SJSA1 (cell line): ENCODE measurements at places on chromosomes 11 and 22. TPM values are rescaled to one million over a fixed set of nuclear protein-coding genes. Genes with fewer than 3 reads are reported as not detected.

The SCGB1A1 gene
- not detected in 2 replicates for total RNA-seq

The BTBD18 gene
- total RNA-seq, result not detected in 2 replicates

The MCAM gene
- total RNA-seq, result 272 and 358 TPM in 2 replicates

The ZFP91 gene
- total RNA-seq, result 68.1 and 83.8 TPM in 2 replicates

The IFITM10 gene
- 0.05 TPM in 1 of 2 replicates, not detected in the other for total RNA-seq

The PGA3 gene
- total RNA-seq, result not detected in 2 replicates

The NUP160 gene
- 31.7 and 47.1 TPM in 2 replicates for total RNA-seq

The THY1 gene
- total RNA-seq, result 7.4 and 51.6 TPM in 2 replicates

The CSRP3 gene
- not detected in 2 replicates for total RNA-seq

The FXYD6 gene
- total RNA-seq, result 0.05 TPM in 1 of 2 replicates, not detected in the other

The MPZL3 gene
- not detected in 2 replicates for total RNA-seq

The SPDYC gene
- not detected in 2 replicates for total RNA-seq

GRCh38 chr11:66289548-66290329 lies 796 bp upstream of the YIF1A start:
- no peak for DNase-seq

DNA sequence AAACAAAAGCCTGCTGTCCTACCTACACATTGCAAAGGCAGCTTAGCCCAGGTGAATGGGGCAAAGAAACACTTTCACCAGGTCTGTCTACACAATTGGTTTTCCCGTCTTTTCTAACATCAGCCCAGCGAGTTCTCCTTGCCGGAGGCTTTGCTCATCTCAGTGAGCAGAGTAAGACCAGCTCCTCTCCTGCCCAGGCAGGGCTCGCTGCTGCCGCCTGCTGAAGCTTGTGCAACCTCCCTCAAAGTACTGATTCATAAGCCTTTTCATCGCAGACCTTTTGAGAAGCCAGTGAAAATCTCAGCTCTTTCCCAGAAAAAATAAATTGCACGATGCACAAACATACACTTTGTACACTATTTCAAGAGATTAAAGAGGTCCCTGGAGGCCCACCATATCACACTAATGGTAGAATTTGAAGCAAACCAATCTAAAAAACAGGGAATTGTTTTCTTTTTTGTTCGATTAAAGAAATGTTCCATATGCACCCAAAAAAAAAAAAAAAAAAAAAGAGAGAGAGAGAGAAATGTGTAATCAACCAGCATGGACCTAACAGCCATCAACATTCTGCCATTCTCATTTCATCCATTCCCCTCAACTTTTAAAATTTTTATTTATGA lies 328.1 kb upstream of the MPPED2 start:
- DNase-seq, result peak; percentile 5

- DNase-seq, result no peak
These were observed 15.4 kb downstream of the DERL3 start for GRCh38 chr22:23823331-23823791.

DNA sequence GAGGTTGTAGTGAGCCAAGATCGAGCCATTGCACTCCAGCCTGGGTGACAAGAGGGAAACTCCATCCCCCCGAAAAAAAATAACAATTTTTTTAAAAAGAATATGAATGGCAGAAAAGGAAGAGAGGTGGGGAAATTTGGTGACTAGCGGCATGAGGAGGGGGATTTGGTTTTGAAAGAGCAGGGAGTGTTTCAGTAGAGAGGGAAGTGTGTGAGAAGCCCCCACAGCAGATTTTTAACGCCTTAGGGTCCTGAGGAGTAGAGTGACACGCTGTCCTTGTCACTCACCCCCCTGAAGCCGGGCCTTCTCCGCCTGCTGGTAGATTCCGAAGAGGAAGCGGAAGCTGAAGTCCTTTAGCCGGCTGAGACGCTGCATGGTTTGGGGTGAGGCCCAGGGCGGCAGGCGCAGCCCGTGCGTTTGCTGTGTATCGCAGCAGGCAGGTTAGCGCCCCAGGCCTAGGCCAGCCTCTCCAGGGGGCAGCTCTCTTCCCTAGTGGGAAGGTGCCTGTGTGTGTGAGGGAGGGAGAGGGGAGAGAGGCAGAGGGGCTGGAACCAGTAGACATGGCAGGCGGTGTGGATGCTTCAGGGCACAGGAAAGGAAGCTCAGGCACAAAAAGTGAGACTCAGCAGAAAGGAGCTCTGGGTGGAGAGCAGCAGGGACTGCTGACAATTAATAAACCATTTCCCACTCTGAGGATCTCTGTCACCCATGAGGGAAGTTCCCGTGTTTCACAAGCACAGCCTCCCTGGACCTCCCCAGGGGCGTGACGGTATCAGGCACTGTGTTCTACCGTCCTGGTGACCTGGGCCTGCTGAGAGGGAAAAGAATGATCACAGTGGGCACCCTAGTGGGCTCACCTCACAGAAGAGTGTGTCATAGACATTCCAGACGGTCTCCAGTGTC lies 3.9 kb downstream of the ACP2 start:
- DNase-seq, result no peak

GRCh38 chr11:131868629-131869507 lies 498.5 kb downstream of the NTM start:
- DNase-seq, result no peak

DNA sequence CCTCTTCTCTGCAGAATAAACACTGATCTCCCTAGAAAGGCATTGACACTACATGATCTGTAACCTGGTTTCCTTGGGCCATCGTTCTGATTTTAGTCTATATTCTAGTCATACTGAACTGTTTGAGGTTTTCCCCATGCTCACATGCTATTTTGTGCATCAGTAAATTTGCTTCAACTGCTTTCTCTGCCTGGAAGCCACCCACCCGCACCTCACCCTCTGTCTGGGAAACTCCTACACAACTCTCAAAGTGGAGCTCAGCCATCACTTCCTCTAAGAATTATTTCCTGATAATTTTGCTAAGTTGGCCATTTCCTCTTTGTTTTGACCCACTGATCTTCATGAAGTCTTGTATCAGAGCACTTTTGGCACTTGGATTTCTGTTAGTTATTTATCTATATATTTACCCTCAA lies 36.1 kb downstream of the MMP20 start:
- no peak for DNase-seq

GRCh38 chr11:2864901-2865300 lies 20.7 kb downstream of the CDKN1C start:
- DNase-seq, result no peak

DNA sequence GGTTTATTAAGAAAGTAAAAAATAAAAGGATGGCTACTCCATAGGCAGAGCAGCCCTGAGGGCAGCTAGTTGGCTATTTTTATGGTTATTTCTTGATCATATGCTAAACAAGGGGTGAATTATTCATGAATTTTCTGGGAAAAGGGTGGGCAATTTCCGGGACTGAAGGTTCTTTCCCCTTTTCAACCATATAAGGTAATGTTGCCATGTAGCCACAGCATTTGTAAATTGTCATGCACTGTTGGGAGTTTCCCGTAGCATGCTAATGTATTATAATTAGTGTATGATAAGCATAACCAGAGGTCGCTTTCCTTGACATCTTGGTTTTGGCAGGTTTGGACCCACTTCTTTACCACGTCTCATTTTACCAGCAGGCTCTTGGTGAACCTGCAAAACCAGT lies 610.4 kb upstream of the B3GAT1 start:
- no peak for DNase-seq

DNA sequence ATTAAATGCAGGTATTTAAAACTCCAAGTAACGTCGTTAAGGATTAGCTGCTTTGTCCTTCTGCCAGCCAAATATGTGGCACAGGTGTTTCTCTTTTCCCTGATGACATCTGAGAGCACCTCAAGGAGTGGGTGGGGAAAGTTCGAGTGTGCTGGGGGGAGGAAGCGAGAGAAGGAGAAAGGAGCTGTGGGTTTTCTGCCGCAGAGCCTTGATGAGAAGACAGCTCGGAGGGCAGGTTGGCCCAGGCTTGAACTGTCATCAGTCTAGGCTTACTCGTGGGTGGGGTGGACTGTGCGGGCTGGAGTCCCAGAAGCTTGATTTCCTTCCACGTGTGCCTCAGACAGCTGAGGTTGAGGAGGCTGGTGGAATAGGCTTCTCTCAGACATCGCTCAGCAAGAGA lies 15.2 kb upstream of the SORL1-AS1 start:
- no peak for DNase-seq

- peak; percentile 42 for DNase-seq
These were observed 7.4 kb upstream of the PMM1 start for GRCh38 chr22:41596776-41597634.

- no peak for DNase-seq
These were observed 67.2 kb downstream of the ADM start for GRCh38 chr11:10371926-10372641.

GRCh38 chr11:121892863-121893262 lies 223.2 kb downstream of the BLID start:
- no peak for DNase-seq

DNA sequence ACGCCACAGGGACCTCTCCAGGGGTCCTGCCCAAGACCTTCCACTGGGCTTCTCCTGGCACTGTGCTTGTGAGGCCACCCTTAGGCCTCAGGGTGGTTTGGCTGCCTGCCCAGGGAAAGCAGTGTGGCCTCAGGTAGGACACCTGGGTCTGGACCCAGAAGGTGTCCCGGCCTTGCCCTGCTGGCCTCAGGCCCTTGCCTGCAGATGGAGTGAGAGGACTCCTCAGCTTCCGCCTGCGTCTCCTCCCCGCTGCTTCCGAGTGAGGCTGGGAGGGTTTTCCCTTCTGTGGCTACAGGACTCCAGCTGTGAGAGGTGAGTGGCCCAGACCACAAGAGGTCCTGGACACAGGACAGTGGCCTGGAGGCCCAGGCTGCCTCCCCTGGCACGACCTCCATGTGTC lies 60.4 kb downstream of the WNT7B start:
- DNase-seq, result no peak

- DNase-seq, result no peak
These were observed 15.6 kb downstream of the SDHAF2 start for GRCh38 chr11:61445516-61445915.

- no peak for DNase-seq
These were observed 13.7 kb downstream of the PPM1F start for GRCh38 chr22:21938906-21939305.

DNA sequence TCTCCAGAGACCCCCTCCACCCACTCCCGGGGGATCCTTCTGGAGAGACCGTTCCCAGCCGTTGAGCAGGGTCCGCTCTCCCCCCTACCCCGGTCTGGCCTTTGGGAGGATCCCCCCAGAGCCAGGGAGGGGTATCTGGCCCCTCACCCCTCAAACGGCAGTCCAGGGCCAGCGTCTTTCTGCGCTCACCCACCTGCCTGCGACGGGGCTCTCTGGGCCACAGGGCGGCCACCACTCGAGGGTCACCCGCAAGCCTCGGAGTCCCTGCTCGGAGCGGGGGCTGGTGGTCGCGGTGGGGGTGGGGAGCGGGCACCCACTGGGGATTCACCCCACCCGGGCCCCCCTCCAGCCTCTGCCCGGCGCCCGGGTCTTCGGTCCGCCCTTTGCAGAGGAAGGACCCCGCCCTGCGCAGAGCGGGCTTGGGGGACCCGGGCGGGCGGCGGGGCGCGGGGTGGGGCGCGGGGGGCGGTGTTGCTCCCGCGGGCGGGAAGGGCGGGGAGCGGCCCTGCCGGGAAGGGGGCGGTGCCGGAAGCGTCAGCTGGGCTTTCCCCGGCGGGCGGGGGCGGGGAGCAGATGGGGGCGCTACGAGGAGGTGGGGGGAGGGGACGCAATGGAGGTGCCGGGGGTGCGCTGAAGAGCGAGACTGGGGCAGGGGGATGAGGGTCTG lies 16.6 kb downstream of the CRELD2 start:
- DNase-seq, result peak; percentile 75

DNA sequence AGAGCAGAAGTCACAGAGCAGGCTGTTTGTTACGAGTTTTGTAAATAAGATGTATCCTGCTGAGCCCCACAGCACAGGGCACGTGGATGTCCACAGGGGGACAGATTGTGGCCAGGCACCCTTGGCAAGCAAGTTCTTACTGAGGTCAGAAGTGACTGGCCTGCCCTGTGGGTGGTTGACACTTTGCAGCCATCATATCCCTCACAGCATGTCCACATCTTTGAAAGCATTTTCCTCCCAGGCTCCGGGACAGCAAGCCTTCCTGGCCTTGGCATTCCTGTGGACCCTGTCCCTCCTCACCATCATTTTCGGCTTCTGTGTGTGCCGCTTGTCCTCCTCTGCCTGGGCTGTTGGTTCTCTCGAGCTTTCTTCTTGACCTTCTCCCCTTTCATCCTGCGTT lies 189.5 kb downstream of the TBC1D22A start:
- no peak for DNase-seq
